GM23338 (cell line): ENCODE measurements at places on chromosomes 4 and X.

- peak; percentile 45 for DNase-seq
Observed at GRCh38 chrX:109049903-109050302, 313.5 kb upstream of the IRS4 start.

- DNase-seq, result no peak
Observed at GRCh38 chrX:78979789-78980464, 34.7 kb downstream of the P2RY10 start.

DNA sequence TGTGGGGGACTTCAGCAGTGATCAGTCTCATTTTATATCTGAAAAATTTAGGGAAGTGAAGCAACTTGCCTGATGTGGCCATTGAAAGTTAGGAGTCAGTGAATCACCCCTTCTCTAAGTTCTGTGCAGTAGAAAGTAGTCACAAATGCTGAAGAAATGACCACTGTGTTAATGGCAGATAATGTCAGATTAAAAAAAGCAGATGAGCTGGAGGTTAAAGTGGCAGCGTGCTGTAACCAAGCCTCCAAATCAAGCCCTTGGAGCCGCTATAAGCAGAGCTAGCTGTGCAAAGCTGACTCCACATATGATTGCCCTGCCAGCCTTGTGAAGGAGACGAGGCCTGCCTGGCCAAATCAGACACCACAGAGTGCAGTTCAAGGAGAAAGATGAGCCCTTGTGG, 39.2 kb upstream of the PDE5A start:
- DNase-seq, result peak; percentile 4

- DNase-seq, result no peak
Observed at GRCh38 chr4:189278597-189279165, 662.0 kb upstream of the FRG1 start.

GRCh38 chr4:175531405-175532091, 280.5 kb downstream of the GPM6A start:
- no peak for DNase-seq

DNA sequence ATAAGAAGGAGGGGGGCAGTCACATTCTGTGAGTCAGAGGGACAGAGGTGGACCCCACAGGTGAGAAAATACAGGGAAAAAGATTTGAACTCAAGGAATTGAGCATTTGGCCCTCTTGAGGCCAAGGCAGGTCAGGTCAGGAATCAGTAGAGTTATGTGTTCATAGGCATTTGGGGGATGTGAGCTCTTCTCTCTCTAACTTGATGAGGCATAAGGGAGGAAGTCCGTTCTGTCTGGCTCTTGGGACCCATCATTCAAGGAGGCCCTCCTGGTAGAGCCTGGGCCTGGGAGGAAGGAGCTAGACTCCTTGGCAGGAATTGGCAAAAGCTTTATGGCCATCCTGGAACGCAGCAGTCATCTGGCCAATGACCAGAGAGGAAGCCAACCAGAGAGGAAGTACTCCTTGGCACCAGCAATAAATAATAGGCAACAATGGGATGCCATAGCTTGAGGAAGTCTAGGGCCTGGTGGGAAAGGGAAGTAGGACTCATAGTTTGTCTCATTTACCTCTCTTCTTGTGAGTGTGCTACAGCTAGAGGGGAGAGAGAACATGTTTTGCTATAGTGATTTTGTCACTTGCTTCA, 53.0 kb downstream of the MSN start:
- no peak for DNase-seq

GRCh38 chrX:13014111-13015096, 30.0 kb downstream of the FAM9C start:
- no peak for DNase-seq

DNA sequence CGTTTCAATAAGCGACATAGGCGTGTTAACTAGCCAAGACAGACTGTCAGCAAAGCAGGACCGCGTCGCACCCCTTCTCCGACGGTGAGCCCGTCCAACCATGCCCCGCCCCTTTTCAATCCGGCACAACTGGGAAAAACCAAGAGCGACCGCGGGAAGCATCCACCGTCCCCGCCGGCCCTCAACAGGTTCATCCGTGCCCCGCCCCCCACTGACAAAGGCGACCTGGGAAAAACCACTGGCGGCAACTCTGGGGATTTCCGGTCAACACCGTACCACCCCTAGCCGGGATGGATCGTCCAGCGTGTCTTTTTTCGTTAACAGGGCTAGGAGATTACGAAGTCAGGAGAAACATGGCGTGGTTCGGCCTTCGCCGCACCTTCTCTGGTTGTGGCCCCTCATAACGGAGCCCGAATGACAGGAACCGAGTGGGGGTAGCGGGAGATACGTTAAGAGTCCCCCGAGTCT, 377 bp downstream of the TIMM17B start:
- peak; percentile 93 for DNase-seq

GRCh38 chr4:122930862-122931261, 8.5 kb upstream of the NUDT6 start:
- DNase-seq, result peak; percentile 39

- no peak for DNase-seq
Observed at GRCh38 chr4:1572964-1573720, 111.0 kb downstream of the FAM53A start.

DNA sequence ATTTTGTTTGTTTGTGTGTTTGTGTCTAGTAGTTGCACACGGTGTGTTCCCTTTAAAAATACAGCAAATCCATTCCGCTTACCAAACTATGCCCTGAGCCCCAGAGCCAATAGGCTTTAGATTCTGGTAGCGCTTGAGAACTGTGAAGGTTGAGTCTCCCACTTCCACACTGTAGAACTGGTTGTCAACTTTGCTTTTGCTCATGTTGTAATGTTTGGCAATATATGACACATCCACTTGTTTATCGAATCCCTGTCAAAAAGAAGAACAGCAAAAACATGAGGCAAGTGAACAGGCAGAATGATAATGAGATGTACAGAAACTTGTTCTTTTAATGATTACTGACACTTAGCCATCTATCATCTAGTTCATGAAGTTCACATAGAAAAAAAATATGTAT, 200.6 kb downstream of the MAPK10 start:
- DNase-seq, result no peak

GRCh38 chrX:134431894-134432293, 28.1 kb upstream of the HPRT1 start:
- no peak for DNase-seq

DNA sequence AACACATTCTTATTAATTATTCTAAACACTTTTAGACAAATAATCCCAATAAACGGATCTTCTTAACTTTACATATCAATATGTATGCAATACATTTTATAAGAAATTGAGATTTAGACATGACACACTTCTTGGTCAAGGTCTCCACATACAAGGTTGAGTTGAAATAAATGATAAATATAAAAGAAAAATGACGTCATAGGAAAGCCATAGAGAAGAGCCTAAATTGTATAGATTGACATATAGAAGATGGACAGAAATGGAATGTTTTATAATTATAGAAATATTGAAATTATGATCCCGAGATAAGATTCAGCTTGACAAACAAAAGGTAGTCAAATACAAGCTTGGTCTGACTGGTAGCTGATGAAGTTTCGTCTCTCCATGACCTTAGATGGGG, 87.4 kb downstream of the RNF150 start:
- no peak for DNase-seq

GRCh38 chr4:54233277-54233696, 4.2 kb downstream of the PDGFRA start:
- DNase-seq, result peak; percentile 90

- no peak for DNase-seq
Observed at GRCh38 chr4:88761861-88762523, 64.4 kb upstream of the NAP1L5 start.

DNA sequence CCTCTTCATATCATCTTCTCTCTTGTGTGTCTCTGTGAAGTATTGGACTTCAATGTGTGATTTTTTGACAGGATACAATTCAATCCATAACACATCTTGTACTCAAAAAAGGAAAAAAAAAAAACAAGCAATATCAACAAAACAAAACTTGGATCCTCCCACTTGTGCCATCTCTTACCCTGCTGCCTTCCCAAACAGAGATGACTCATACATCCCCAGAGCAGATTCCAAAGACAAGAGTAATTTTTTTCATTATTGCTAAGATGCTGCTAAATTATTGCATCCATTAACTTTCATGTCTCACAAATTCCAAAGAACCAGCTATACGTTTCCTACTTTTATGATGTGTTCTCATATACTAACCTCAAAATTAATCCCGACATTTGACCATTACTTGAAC, 479.2 kb downstream of the GBA3 start:
- DNase-seq, result no peak

GRCh38 chr4:11428899-11429698, 405 bp upstream of the HS3ST1 start:
- peak; percentile 91 for DNase-seq

DNA sequence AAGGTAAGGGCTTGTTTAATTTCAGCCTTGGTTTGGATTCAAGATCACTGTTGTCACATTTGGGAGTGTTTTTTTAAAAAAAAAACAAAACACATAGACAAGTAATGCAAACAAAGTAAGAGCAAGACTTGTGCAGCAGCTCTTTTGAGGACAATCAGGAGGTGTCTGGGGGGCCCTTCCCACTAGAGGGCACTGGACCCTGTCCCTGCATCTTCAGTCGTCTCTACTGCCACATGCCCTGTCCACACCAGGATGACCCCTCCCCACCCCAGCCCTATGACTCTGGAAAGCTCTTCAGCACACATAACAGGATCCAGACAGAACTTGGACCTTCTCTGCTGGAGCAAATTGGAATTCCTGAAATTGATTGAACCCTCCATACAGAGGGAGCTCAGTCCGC, 71.0 kb downstream of the USP46 start:
- DNase-seq, result peak; percentile 68

DNA sequence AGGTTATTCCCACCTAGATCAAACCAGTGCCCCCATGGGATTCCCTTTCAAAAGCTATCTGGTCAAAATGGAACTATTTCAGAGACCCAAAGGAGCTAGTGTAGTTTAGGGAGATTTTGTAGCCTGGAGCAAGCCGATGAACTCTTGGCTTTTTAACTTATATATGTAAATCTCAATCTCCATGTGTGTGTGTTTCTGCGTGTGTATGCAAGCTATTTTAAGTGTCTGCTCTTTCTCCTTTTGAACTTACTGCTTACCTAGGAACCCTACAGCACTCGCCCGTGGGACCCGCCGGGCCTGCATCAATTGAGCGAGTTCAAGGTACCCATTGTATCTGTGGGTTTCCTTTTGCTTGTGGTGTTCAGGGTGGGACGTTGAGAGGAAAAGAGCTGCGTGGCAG, 10.4 kb downstream of the CSTF2 start:
- no peak for DNase-seq

DNA sequence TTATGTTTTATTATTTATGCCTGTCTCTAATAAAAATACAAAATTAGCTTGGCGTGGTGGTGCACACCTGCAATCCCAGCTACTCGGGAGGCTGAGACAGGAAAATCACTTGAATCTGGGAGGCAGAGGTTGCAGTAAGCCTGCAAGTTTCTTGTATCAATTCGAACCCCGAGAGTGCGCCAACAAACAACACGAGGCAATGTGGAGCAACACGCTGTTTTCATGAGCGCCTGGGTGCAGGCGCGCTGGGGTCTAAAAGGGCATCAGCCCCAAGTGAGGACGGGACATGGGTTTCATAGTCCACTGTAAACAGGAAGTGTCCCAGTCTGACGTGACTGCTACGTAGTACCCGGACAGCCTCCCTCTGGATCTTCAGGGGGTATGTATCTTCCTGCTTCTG, 1634.6 kb upstream of the AGA start:
- DNase-seq, result peak; percentile 1

DNA sequence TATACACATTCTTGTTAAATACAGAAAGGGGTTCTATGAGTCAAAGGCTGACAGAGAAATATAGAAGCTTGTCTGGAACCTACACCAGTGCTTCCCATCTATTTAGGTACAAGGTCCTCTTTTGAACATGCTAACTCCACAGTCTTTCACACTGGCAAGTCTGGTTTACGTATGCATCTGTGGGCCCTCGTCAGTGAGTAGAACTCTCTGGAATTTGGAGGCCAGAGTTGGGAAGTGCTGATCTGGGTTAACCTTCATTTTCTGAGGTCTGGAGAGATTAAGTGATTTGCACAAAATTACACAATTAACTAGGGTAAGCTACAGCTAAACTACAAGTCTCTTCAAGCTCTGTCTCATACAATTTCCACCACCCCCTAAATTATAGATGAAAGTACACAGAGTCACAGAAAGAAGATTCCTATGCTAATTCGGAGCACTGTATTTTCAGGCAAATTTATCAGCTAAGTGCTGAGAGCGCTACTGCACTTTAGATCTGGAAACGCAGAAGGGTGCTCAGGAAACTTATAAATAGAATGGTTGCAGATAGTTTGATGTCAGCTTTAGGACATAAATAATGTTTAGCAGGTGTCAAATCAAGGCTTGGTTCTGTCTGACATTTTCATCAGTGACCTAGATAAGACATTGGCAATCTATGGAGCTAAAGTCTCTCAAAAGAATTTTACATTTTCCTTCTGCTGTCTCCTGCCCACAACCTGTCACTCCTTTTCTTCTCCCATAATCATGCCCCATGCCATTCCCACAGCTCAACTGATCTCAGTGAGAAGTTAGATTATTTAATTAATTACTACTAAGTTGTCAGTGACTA, 43.0 kb upstream of the PDLIM5 start:
- peak; percentile 28 for DNase-seq

DNA sequence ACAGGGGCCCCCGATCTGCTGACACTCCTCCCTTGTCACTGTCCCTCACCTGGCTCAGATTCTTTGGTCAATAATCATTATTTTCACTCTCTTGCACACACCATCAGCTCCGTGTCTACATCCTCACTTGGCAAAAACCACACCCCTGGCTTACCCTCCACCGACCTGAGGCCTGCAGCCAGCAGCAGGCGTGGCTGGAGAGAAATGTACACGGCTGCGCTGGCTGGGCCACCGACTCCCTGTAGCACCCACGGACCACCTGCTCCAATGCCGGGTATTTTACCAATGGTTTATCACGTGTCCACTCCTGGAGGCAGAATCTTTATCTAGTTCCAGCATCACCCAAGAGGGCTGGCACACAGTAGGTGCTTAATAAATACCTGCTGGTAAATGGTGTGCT, 98.4 kb downstream of the WFS1 start:
- DNase-seq, result no peak

GRCh38 chr4:118351851-118352827, 664 bp downstream of the PRSS12 start:
- DNase-seq, result peak; percentile 65

GRCh38 chr4:153452658-153453378, 13.3 kb upstream of the TMEM131L start:
- DNase-seq, result no peak

- peak; percentile 67 for DNase-seq
Observed at GRCh38 chr4:155208258-155209054, at the start of gene NPY2R. TSS of gene NPY2R (plus strand) at chr4:155208636. CDS start at chr4:155213940, 5,304 bp downstream.

DNA sequence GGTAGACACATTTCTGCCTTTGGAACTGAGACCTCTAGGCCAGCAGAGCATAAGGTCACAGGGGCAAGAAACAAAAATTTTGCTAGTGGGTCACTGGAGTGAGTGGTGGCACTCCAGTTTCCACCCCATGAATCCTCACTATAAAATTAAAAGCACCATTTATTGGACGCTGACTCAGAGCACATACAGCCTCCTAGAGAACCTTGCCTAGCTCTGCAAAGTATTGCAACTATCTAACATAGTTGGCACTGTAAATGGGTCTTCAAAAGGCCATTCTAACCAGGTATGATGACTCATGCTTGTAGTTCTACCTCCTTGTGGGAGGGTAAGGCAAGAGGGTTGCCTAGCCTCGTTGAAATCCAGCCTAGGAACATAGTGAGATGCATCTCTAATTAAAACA, 25.1 kb downstream of the RRAGB start:
- no peak for DNase-seq

- peak; percentile 52 for DNase-seq
Observed at GRCh38 chr4:3371033-3372001, 70.5 kb upstream of the HGFAC start.
